Activated CD8-positive, alpha-beta memory T cell treated with anti-CD3 and anti-CD28 coated beads for 48 hours (primary cell): ENCODE measurements at places on chromosomes 2 and 18.

DNA sequence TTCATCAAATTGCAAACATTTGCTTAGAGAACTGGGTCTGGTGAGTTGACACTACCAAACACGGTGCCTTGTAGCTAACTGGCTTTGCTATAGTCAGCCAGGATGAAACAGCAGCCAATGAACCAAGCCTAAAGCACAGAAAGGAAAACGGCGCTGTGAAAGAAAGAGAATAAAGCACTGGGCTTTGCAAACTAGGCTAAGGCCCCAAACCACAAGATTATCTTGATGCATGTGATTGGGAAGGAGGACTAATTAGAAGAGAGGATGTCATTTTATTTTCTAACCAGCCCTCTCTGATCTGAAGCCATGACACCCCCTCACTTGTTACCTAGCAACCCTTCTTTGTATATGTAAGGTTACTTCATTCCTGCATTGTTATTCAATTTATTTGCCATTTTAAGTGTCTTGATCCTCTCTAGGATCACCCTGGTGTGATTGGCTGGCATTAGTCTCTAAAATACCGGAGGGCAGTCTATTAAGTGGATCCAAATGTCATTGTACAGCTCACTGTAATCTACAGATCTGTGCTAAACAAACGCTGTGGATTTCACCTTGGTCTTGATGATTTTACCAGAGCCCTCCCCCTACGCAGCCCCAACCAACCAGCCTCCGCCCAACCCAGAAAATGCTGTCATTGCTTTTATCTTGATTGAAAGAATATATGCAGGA, 395.4 kb upstream of the ACVR2A start:
- DNase-seq = no peak

- no peak for DNase-seq
Observed at GRCh38 chr2:70140791-70141211, 50.0 kb downstream of the C2orf42 start.

DNA sequence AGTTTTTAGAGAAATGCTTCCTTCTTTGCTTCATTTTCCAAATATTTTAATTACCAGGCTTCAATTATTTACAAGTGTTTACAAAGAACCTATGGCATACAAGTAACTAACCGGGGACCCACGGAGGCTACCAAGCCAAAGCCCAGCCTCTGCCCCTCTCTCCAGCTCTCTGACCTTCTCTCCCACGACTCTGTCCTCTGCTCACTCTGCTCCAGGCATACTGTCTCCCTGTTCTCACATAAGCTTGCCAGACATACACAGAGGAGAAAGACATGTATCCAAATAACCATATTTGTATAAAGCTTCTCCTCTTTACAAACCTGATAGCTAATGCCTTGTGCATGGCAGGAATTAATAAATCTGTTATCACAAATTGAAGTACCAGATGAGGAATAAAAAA, 141.3 kb downstream of the ZNF521 start:
- DNase-seq = no peak

DNA sequence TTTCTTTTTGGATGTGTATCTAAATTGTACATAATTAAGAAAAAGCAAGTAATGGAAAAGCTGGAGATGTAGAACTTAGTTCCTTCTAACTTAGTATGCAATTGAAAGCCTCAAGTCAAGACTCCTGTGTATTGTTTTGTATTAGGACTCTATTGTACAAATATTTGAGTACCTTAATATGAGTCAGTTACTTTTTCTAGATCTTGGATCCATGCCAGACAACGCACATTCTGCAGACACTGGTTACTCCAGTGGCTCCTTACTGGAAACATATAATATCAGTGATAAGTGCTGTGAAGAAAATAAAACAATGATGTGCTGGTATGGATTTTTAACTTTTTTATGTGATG, 1.5 kb downstream of the SLC39A10 start:
- no peak for DNase-seq

GRCh38 chr18:59616501-59616900, 80.7 kb downstream of the CCBE1 start:
- no peak for DNase-seq

GRCh38 chr2:47311764-47312490, 91.0 kb upstream of the MSH2 start:
- no peak for DNase-seq

GRCh38 chr2:210475706-210476105, 853 bp downstream of the LANCL1 start:
- DNase-seq = no peak

GRCh38 chr2:10980071-10980470, 68.3 kb downstream of the KCNF1 start:
- DNase-seq = no peak

- no peak for DNase-seq
Observed at GRCh38 chr2:134466141-134466540, 212.3 kb downstream of the MGAT5 start.

GRCh38 chr2:1816414-1816911, 72.1 kb upstream of the PXDN start:
- DNase-seq = no peak

- no peak for DNase-seq
Observed at GRCh38 chr2:149490296-149490695, 97.3 kb downstream of the MMADHC start.

GRCh38 chr2:10446631-10447030, 1.5 kb downstream of the ODC1 start:
- no peak for DNase-seq

DNA sequence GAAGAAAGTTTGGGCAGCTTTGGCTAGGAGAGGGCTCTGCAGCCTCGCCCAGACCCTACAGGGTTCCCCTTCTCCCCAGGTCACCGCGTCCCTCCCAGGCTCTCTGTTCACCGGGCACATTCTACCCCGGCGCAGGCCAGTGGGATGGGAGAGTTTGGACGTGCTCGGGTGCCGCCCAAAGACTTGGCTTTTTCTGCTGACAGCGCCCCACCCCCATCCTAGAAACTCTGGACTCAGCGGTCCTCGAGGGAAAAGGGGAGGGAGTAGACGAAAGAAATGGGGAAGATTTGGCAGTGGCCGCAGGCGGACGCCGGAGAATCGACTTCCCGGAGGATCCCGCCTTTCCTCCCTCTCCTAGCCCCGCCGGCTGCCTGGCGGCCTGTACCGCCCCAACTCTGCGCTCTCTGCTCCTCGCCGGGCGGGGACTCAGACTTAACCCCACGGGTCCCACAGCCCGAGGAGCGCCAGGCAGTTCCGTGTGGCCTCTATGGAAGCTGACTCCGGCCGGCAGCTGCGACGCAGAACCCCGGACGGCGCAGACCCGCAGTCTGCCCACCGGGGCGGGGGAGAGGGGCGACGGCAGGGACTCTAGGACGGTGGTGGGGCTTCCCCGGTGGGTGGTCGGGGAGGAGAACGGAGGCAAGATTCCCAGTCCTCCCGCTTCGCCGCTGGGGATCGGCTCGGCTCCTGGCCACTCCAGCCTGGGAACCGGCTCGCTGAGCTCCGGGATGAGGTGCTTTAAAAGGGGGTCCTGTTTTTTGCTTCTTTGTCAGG, 863 bp upstream of the SIX2 start:
- DNase-seq = no peak

GRCh38 chr2:149075105-149075504, 36.6 kb downstream of the LYPD6B start:
- no peak for DNase-seq

DNA sequence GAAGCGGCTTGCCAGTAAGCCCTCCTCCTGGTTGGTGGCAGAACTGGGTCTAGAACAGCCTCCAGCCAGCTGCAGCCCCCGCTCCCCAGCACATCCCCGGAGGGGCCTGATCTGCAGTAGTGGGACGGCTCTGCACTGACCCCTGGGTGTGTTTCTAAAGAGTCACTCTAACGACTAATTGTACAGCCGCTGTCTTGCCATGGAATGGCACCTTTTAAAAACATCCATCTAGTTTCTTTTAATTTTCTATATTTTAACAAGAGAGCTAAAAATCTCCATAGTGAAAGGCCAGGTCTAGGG, 82.0 kb downstream of the MTCL1 start:
- DNase-seq = no peak

DNA sequence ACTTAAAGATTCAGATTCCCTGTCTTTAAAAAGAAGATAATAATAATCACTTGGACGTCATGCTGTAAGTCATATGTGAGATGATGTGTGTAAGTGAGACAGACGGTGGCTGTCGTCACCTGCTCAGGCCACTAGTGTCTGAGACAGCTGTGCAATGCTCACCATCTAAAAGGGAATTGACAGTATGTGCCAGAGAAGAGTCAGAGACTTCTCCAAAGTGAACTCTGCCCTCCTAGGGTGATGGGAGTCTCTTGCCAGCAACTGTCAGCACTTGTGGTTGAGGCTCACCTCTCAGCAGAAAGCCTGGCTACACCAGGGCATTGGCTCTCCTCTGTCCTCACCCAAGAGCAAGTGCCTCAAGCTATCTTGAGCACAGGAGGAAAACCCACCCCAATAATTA, 131.6 kb upstream of the DNAJC10 start:
- DNase-seq = no peak

- DNase-seq = no peak
Observed at GRCh38 chr2:63827749-63828148, 13.9 kb upstream of the UGP2 start.

GRCh38 chr2:100799686-100800085, 20.3 kb upstream of the NPAS2 start:
- DNase-seq = no peak

DNA sequence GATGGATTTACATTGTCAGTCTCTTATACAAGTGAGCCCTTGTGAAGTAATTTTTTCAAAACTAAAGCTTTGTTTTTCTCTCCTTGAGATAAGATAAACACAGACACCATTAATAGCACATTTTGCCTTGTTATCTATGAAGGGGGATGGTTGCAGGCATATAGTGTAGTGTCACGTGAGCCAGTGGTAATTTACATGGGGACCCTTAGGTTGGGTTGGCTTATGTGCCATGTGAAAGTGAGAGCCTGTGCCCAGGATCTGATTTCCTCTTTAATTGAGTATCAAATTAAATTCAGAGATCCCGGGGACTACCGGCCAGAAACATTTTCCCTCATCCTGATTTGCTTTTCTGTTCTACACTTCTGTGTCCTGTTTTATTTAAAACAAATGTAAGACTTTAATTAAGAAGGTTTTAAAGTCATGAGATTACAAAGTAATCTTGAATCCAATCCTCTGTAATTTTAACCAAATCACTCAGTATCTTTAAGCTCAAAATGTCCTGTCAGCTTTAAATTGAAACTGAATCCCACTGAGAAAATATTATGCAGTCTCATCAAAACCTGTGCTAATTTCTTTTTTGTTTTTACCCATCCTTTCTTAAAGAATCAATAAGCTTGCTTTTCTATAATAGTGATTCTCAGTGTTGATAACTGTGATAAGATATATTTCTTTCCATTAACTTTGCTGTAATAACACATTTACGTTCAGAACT, 63.8 kb downstream of the PTPRM start:
- no peak for DNase-seq

GRCh38 chr18:55252901-55253300, 293.6 kb upstream of the CCDC68 start:
- DNase-seq = no peak

DNA sequence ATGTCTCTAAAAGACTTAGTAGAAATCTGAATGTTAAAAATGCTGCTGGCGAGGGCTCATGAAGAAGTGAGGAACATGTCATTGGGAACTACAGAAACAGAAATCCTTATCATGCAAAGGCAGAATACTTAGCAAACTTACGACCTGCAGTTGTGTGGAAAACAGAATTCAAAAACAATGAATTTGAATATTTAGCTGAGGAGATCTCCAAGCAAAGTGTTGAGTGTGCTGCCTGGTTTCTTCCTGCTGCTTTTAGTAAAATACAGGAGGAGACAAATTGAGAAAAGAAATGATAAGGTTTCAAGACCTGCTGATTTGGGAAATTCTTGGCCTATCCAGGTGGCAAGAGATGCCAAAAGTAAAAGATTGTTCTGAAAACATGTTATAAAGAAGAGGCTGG, 38.5 kb downstream of the METTL4 start:
- DNase-seq = no peak

GRCh38 chr2:196783431-196784094, 15.9 kb downstream of the GTF3C3 start:
- no peak for DNase-seq

DNA sequence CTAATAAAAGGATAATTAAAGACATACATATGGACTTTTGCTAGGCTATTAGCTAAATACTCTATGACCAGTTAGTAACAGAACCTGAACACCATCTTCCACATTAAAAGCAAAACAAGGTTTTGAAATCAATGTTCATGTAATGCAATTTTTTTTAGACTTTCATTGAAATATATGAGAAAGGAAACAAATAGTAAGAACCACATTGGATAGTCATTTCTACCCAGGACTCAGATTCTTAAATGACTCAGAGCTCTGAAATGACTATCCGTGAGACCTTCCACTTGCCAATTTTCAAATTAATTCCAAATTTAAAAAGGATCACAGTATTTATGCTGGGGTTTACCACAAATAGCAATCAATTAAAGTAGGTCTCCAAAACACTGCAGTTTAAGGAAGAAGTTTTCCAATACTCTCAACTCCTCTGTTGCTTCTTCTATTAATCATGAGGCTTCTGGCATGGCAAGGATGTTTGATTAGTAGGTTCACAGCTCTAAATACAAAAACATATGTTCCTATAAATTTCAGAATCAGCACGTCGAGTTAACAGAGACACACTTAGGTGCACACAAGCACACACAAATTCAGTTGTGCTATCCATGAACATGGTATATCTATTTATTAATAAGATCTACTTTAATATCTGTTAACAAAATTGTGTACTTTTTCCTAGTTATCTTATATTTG, 841.0 kb downstream of the RNF144A start:
- DNase-seq = no peak

DNA sequence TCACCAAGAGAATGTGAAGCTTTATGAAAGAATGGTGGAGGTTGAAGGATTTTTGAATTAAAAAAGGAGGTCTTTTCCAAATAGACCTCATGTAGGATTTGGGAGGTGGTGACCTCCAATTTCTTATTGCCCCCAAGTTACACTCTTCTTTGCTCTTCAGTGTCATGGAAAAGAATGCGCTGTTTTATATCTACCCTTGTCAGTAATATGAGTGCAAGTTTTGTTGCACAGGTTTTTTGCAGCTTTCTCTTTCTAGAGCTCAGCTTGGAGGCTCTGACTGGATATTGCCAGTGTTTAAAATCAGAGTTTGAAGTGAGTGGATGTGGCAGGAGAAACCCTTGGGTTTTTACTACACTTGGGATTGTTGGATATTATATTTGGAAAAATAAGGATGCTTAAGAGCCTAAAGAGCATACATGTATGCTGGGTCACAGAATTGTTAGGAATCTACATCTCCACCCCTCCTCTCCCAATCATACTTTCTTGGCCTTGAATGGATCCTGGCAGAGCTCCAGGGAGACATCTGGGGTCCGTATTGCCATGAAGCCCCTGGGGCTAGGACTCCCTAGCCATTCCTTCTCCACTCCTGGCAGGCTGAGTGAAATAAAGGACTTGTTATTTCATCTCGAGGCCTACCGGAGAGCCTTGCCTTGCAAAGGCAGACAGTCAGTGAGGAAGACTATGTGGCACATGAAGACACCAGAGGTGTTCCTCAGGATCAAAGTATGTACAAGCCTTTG, 43.8 kb downstream of the APOB start:
- no peak for DNase-seq
